IMR-90 (cell line): ENCODE measurements at places on chromosomes 7 and 10. TPM values are rescaled to one million over a fixed set of nuclear protein-coding genes. Genes with fewer than 3 reads are reported as not detected.
A peak's percentile ranks its signal among the peaks of the same experiment; 100 is the strongest.

- no peak for DNase-seq
These were observed 45.6 kb downstream of the GPR141 start for GRCh38 chr7:37729181-37729580.

GRCh38 chr10:73093922-73094850, 2.5 kb downstream of the P4HA1 start:
- DNase-seq = peak; percentile 19

- DNase-seq = peak; percentile 68
These were observed 36.6 kb downstream of the POR start for GRCh38 chr7:75951506-75951905.

GRCh38 chr7:114885836-114886235, 36.1 kb upstream of the MDFIC start:
- peak; percentile 58 for DNase-seq

DNA sequence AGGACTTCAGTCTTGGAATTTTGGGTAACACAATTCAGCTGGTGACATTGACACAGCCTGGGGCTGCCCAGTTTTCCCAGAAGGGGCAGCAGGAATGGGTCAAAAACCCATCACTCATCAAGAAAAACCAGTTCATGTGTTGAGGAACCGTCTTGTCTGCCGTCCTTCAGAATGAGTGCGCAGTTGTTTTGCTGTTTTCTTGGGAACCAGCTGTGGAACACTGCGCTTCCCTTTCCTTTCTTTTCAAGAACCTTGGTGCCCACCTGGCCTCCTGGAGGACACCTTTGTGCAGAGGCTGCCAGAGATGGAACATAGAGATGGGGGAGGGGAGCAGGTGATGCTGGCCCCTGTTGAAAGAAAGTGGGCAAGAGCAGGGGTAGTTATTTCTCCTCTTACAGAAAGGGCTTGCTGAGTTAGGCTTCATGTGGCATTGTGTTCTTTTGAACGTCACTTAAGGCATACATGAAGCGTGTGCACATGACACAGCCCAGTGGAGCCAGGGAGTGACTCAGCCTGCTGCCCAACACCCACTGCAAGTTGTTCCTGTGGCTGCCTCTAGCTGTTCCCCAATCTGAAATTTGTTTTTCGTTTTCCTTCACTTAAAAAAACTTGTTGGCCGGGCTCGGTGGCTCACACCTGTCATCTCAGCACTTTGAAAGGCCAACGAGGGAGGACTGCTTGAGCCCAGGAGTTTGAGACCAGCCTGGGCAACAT, 87.4 kb upstream of the TNS3 start:
- DNase-seq = peak; percentile 96

GRCh38 chr7:140696024-140696679, 356 bp upstream of the NDUFB2 start:
- peak; percentile 89 for DNase-seq

GRCh38 chr10:115981081-115981480, 291.9 kb downstream of the GFRA1 start:
- DNase-seq = no peak

- peak; percentile 20 for DNase-seq
These were observed 175.9 kb downstream of the NEURL1 start for GRCh38 chr10:103669243-103669929.

DNA sequence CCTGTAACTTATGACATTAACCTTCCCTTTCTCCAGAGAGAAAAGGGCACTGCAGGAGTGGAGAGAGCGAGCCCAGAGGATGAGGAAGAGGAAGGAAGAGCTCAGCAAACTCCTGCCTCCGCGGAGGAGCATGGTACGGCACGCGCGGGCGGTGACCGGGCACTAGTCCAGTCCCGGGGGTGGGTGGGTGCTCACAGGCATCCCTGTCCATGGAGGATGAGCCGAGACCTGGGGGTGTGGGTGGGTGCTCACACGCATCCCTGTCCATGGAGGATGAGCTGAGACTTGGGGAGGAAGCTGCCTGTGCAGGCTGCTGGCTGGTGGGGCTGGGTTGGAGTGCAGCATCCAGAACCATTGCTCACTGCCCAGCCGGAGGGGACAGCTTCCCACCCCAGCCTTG, 23.8 kb downstream of the LRRC27 start:
- DNase-seq = no peak

DNA sequence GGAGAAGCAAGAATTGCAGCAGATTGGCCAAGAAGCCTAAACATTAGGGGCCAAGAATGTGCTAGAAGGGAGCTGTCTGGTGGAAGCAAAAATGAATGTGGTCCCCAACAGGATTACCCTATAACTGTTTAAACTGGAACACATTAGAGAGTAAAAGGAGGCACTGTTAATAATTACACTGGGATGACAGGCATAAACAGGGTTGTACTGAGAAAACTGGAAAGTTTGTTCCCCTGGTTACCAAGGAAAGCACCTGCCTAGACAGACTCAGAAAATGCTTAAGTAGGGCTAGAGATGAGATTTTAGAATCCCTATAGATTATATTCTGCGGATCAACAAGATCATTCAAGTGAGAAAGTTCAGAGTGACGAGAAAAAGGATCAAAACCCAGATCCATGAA, 100.8 kb downstream of the CTTNBP2 start:
- DNase-seq = no peak

DNA sequence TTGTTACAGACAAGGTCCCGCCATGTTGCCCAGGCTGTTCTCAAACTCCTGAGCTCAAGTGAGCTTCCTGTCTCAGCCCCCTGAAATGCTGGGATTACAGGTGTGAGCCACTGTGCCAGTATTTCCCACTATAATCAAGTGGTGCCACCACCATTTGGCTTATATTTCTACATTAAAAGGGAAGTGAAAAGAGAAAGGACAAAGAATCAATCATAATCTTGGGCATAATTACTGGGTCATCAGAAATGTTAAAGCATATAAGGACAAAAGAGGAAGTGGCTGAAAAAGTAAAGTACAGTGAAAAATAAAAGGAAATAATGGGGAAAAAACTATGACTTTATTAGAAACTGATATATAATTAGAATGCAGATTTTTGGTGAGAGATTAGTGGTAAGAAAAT, 25.7 kb upstream of the ENTPD1 start:
- DNase-seq = no peak

- DNase-seq = no peak
These were observed 69.3 kb downstream of the ADRA2A start for GRCh38 chr10:111146025-111146640.

GRCh38 chr7:108016841-108017775, 14.1 kb upstream of the LAMB1 start:
- peak; percentile 70 for DNase-seq

DNA sequence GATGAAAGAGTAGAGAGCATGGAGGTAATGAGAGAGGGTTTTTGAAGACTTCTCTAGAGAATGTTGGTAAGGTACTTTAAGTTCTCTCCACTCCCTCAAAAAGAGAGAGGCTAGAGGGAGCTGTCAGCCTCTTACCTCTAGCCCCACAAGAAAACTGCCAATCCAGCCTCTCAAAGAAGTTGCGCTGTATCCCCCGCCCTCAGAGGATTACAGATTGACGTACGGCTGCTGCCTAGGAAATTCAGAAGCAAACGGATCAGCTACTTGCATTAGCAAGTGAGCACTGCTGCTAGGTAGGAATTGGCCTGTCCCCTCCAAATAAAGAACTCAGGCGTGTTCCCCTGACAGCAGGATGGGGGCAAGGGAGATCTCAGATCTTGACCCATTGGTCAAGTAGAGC, 34.2 kb downstream of the TYW1B start:
- no peak for DNase-seq

- DNase-seq = peak; percentile 98
These were observed 31.5 kb upstream of the SMNDC1 start for GRCh38 chr10:110336111-110336721.

GRCh38 chr7:43747328-43748105, 11.0 kb upstream of the BLVRA start:
- no peak for DNase-seq

DNA sequence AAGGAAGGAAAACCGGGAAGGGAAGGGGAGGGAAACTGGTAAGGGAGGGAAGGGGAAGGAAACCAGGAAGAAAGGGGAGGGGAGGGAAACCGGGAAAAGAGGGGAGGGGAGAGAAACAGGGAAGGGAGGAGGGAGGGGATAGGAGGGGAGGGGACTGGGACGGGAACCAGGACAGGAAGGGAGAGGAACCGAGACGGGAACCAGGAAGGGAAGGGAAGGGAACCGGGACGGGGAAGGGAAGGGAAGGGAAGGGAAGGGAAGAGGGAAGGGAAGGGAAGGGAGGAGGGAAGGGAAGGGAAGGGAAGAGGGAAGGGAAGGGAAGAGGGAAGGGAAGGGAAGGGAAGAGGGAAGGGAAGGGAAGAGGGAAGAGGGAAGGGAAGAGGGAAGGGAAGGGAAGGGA, 13.6 kb downstream of the C10orf67 start:
- no peak for DNase-seq

- DNase-seq = no peak
These were observed 11.6 kb upstream of the ADD3 start for GRCh38 chr10:109996225-109996624.

- peak; percentile 80 for DNase-seq
These were observed 484.0 kb upstream of the GALNT17 start for GRCh38 chr7:70647801-70648498.

- no peak for DNase-seq
These were observed 108.9 kb downstream of the RNLS start for GRCh38 chr10:88473989-88474883.

- DNase-seq = no peak
These were observed 105.0 kb upstream of the C1QL3 start for GRCh38 chr10:16626697-16627096.

- no peak for DNase-seq
These were observed 80.4 kb downstream of the WDFY4 start for GRCh38 chr10:48765039-48765438.

GRCh38 chr10:99681553-99681952, 22.2 kb downstream of the ENTPD7 start:
- DNase-seq = peak; percentile 84

GRCh38 chr10:75852851-75853484, 421.5 kb downstream of the LRMDA start:
- DNase-seq = no peak

- DNase-seq = peak; percentile 82
These were observed 25.2 kb downstream of the GET4 start for GRCh38 chr7:901388-902154.

DNA sequence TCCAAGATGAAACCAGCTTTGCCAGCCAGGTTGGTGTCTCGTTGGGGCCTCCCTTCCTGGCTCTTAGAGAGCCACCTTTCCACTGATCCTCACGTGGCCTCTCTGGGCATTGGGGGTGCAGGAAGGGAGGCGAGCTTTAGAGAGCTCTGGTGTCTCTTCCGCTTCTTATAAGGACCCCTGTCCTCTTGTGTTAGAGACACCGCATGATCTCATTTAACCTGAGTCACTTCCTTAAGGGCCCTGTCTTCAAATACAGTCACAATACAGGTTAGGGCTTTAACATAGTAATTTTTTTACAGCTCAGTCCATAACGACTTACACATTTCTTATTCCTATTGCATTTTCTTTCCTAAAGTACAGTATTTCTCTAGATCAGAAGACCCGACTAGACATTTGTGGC, 535.8 kb downstream of the SDK1 start:
- DNase-seq = no peak

GRCh38 chr7:155468785-155469148, 10.8 kb downstream of the EN2 start:
- DNase-seq = no peak

DNA sequence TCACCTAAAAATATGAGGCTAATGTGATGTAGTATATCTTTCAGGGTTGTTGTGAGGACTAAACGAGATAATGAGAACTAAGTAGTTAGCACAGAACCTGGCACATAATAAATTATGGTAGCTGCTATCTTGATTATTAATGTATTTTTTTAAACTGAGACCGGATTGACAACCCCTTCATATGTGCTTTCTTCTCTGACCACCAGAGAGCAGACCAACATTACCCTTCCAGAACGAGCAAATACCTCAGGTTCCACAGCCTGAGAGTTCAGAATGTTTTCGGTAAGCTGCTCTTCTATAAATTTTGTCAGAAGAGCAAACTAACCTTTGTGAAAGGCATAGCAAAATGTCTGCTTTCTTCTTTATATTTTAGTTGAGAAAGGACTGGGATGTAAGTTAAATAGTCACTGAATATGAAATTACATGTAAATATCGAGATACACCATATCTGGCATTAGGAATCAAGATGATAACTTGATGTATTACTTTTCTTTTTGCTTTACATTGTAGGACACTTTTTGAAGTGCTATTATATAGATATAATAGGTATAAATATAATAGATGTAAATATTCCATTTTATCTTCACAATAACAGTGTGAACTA, 13.6 kb upstream of the BPGM start:
- DNase-seq = peak; percentile 69

DNA sequence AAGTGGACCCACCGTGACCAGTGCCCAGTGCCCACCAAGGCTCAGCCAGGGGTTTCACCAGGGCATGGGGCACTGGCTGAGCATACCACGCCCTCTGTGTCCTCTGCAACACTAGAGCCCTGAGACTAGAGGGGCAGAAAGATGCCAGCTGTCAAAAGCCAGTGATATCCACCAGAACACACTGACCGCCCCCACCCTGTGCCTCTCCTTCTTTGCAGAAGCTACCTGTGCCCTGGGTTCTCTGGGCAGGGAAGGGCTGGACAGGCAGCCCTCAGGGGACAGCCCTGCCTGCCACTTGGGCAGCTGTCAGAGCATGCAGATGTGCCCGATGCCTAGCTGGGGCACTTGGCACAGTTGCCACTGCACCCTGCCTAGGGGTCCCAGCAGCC, 494 bp downstream of the VSIR start:
- DNase-seq = no peak

DNA sequence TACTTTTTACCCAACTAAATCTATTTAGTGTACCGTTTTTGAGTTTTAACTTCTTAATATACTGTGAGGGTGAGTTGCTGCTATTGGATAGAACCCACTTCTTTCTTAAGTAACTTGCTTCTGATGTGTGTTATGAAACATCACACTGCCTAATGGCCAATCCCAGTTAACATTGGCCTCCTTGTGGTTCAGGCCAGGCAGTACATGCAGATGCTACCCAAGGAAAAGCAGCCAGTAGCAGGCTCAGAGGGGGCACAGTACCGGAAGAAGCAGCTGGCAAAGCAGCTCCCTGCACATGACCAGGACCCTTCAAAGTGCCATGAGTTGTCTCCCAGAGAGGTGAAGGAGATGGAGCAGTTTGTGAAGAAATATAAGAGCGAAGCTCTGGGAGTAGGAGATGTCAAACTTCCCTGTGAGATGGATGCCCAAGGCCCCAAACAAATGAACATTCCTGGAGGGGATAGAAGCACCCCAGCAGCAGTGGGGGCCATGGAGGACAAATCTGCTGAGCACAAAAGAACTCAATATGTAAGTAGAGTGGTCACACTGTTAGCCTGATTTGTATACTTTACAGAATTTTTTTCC, 39.7 kb downstream of the TES start:
- DNase-seq = peak; percentile 58

- no peak for DNase-seq
These were observed 14.8 kb downstream of the NACAD start for GRCh38 chr7:45073786-45074527.

- DNase-seq = no peak
These were observed 155.1 kb downstream of the ANK3 start for GRCh38 chr10:60234551-60234950.

ELFN1 gene
- polyA plus RNA-seq = 5.2 and 7.8 TPM in 2 replicates

CALHM3 gene
- not detected in 2 replicates for polyA plus RNA-seq

OR9A2 gene
- not detected in 2 replicates for polyA plus RNA-seq

MMP21 gene
- polyA plus RNA-seq = not detected in 2 replicates

IL6 gene
- polyA plus RNA-seq = 45.2 and 50.8 TPM in 2 replicates

GPR15LG gene
- not detected in 2 replicates for polyA plus RNA-seq

GRB10 gene
- polyA plus RNA-seq = 5.1 and 6.3 TPM in 2 replicates

NEUROD6 gene
- polyA plus RNA-seq = not detected in 2 replicates

DNAJB9 gene
- polyA plus RNA-seq = 3.8 and 4.6 TPM in 2 replicates

AS3MT gene
- polyA plus RNA-seq = 2.1 and 2.7 TPM in 2 replicates

CDC123 gene
- polyA plus RNA-seq = 100 and 108 TPM in 2 replicates

EIF4EBP2 gene
- 10.4 and 13.7 TPM in 2 replicates for polyA plus RNA-seq

NCF1 gene
- not detected in 2 replicates for polyA plus RNA-seq

TACR2 gene
- polyA plus RNA-seq = not detected in 2 replicates

SHTN1 gene
- 1.9 and 2.3 TPM in 2 replicates for polyA plus RNA-seq

NKX2-3 gene
- polyA plus RNA-seq = not detected in 2 replicates

FRMD4A gene
- polyA plus RNA-seq = 68.8 and 80.6 TPM in 2 replicates

FAM180A gene
- polyA plus RNA-seq = 2.0 and 2.2 TPM in 2 replicates
